ENCODE measurements at places on chromosomes 11 and 22.

GRCh38 chr11:130672911-130673310 is 224.5 kb downstream of the ADAMTS15 start:
- H3K36me3 ChIP-seq: no peaks in the 10 kb centered on the region
- peaks cover 18% of the 10 kb centered on the region for H3K4me1 ChIP-seq
- H3K27me3 ChIP-seq: no peaks in the 10 kb centered on the region
- DNase-seq: no peak
- no peak overlapping the region for H3K4me3 ChIP-seq

DNA sequence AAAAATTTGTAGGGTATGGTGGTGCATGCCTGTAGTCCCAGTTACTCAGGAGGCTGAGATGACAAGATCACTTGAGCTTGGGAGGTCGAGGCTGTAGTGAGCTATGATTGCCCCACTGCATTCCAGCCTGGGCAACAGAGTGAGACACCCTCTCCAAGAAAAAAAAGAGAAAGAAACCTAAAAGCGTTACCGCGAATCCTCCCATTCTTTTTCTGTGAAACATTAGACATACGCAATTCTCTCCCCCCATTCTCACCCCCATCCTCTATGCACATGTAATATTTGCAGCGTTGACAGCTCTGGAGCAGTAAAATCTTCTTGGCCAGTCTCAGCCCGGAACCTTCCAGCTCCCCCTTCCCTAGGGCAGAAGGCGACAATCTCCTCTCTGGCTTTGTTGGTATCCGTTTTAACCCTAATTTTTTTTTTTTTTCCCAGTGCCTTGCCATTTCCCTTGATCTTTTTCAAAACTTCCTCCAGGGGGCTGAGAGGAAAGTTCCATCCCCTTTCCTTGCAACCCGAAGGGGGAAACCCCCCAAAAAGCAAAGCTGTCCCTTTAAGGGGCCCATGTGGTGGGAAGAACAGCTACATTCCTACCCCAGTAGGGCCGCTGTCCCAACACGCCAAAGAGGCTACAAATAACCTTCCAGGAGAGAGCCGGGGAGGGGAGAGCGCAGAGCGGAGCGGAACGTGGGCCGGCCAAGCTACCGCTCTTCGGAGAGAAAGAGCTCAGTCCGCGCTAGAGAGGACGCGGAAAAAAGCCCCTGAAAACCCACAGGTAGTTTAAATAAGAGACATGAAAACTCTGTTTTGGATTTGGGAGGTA is 1.9 kb downstream of the LRP4 start:
- H3K36me3 ChIP-seq: no peaks in the 10 kb centered on the region
- H3K4me3 ChIP-seq: peak overlapping the region; percentile 63
- H3K4me1 ChIP-seq: peaks cover 56% of the 10 kb centered on the region

DNA sequence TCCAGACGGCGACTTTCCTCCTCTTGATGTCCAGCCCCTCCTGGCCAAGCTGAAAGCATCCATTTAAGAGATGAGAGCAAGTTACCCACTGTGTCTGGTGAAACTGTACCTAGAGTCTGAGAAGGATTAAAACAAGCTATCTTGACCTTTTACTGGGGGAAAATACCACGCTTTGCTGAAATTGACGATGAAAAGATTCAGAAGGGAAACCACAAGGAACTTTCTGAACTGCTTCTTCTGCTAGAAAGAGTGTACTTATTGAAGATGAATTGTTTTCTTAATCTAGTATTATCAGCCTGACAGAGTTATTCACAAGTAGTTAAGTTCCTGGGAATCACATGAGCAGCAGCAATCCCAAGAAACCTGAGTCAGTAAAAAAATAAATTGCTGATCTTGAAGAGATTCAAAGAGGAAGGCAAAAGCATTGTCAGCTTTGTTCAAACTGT is 13.1 kb upstream of the MS4A6A start:
- H3K27me3 ChIP-seq: no peaks in the 10 kb centered on the region
- no peak overlapping the region for H3K4me3 ChIP-seq
- no peaks in the 10 kb centered on the region for H3K4me1 ChIP-seq
- no peaks in the 10 kb centered on the region for H3K36me3 ChIP-seq
- no peak for DNase-seq

DNA sequence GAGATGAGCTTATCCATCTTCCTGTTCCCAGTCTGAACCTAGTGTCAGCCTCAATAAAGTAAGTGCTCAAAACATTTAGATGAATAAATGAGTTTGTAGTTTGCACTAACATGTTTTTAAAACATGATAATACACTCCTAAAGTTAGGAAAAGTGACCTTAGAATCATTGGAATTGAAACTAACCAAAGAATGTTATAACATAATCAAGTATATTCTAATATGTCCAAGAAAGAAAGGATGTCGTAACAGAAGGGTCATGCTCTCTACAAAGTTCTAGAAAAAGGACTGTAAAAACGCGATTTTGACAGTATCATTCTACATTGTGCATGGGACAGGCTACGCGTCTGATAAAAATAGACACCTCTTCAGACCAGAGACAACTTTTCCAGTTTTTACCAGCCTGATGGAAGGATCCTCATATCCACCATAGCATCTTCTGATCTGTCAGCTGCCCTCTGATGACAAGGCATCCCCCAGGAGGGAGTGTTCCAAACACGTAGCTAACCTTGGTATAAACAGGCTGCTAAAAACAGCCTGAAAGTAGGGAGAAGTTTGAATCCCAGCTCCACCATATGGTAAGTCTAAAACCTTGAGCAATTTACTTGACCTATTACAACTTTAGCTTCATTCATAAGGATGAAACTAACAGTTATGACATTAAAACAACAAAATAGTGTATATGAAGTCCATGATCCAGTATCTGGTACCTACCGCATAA is 30.2 kb downstream of the CLMP start:
- no peaks in the 10 kb centered on the region for H3K36me3 ChIP-seq
- peaks cover 34% of the 10 kb centered on the region for H3K4me1 ChIP-seq
- H3K27ac ChIP-seq: peak overlapping the region; percentile 55

DNA sequence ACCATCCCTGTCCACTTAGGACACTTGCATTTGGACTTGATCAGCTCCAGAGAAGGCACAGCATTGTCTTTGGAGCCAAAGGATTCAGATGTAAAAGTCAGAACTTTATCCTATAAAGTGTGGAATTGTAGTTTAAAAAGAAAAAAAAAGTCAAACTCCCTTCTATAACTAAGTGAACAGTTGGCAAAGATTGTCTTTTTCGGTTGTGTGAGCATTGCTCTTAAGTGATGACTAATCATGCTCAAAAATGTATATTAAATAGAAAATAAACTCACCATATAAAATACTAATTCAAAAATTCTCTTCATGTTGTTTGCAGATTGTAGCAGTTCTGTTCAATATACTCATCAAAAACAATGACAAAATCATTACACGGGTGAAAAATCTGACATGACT is 93.8 kb downstream of the ETS1 start:
- H3K4me3 ChIP-seq: no peak overlapping the region
- H3K4me1 ChIP-seq: peaks cover 78% of the 10 kb centered on the region
- peak overlapping the region; percentile 81 for H3K27ac ChIP-seq
- H3K36me3 ChIP-seq: peaks cover 13% of the 10 kb centered on the region

- H3K4me3 ChIP-seq: no peak overlapping the region
- DNase-seq: no peak
- no peaks in the 10 kb centered on the region for H3K27me3 ChIP-seq
- no peak overlapping the region for H3K27ac ChIP-seq
These were observed 20.3 kb upstream of the CCDC90B start for GRCh38 chr11:83306200-83307080.

- H3K4me3 ChIP-seq: no peak overlapping the region
- no peak for DNase-seq
- H3K27ac ChIP-seq: no peak overlapping the region
- H3K4me1 ChIP-seq: peaks cover 7% of the 10 kb centered on the region
- H3K27me3 ChIP-seq: no peaks in the 10 kb centered on the region
These were observed 32.4 kb downstream of the PIK3IP1 start for GRCh38 chr22:31259798-31260473.
